ENCODE measurements at places on chromosomes 13 and 19. TPM values are rescaled to one million over a fixed set of nuclear protein-coding genes. Genes with fewer than 3 reads are reported as not detected.

DNA sequence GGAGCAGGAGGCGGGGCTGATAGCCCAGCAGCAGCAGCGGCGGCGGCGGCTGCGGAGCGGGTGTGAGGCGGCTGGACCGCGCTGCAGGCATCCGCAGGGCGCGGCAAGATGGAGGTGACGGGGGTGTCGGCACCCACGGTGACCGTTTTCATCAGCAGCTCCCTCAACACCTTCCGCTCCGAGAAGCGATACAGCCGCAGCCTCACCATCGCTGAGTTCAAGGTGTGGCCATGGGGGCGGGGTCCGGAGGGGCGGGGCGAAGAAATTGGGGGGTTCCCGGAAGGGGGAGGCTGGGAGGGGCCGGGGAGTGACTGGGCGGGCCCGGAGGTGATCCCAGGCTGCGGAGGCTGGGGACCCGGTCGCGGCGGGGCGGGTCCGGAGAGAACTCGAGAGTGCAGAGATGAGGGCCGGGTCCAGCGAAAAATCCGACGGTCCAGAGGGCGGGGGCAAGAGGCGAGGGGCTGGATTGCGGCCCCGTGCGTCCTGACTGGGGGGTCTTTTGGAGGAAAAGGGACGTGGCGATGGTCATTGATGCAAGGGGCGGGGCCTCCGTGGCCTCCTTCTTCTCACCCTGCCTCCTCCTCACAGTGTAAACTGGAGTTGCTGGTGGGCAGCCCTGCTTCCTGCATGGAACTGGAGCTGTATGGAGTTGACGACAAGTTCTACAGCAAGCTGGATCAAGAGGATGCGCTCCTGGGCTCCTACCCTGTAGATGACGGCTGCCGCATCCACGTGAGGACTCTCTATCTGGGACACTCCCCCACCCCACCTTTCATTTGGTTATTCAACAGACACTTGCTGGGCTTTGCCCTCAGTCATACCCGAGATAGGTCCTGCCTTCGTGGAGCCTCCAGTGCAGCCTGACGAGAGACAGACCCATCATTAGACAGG, at the start of gene TBCB:
TBCB (plus strand) TSS at position 16 of the 891 bp plus-strand sequence; CDS start at position 109, 93 bp downstream.
- DNase-seq, result peak; percentile 28

Gene MEDAG
- polyA plus RNA-seq, result 0.32 TPM

Gene FUT3
- not detected for polyA plus RNA-seq

GRCh38 chr19:13270514-13271105, 120.4 kb downstream of the IER2 start:
- no peak for DNase-seq

Gene IGFL4
- not detected for polyA plus RNA-seq

DNA sequence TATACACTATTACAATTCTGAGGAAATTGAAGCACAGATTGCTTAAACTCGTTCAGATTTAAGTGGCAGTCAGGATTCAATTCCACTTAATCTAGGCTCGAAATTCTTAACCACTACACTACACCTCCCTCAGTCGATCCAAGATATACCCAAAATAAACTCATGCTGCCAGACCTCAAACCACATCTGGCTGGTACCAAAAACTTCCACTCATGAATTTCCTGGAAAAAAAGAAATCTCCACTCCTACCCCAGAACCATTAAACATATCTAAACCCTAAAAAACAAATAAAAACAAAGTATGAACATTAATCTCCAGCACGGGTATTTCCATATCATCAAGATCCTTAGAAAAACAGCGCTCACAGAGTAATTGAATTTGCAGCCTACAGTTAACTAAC, 1.1 kb downstream of the ZFP30 start:
- no peak for DNase-seq

GRCh38 chr13:33496336-33496735, 210.8 kb upstream of the STARD13 start:
- DNase-seq, result no peak

Gene COX6B2
- polyA plus RNA-seq, result 0.19 TPM

DNA sequence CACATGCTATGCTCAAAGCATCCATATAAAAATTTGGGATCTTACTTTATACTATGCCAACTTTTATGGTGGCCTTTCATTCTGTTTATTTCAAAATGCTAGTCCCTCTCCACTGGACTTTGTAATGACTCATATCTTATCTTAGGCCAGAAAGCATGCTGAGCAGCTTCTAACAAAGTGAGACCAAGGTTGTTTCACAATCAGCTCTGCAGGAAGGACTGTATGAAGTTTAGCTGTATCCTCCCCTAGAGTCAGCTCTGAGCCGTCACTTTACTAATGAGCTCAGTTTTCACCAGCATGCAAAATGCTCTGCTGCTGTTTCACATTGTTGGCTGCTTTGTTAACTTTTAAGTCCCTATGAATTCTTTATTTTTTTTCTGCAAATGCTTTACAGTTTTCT, 1608.8 kb downstream of the OLFM4 start:
- no peak for DNase-seq

DNA sequence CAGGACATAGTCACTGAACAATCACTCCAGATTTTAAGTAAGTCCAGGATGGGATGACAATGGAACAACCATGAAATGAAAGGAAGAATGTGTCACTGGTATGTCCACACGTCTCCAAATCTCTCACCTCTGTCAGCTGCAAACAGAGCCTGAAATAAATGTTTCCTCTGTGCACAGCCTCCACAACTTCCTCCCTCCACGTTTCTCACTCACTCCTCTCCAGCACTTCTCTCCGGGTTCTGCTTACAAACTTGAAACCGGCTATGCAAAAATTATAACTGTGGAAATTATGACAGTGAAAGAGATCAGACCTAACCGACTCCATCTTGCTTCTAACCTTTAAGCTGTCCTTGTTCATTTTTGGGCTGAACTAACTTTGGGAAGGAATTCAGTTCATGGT, 35.0 kb upstream of the ALOX5AP start:
- DNase-seq, result no peak

- DNase-seq, result no peak
Measured at GRCh38 chr13:50428183-50428877, 413.1 kb downstream of the KCNRG start.

Gene CCDC8
- 8.9 TPM for polyA plus RNA-seq

GRCh38 chr19:4870025-4870700, 2.7 kb upstream of the PLIN3 start:
- DNase-seq, result peak; percentile 92

Gene FPR3
- polyA plus RNA-seq, result not detected

DNA sequence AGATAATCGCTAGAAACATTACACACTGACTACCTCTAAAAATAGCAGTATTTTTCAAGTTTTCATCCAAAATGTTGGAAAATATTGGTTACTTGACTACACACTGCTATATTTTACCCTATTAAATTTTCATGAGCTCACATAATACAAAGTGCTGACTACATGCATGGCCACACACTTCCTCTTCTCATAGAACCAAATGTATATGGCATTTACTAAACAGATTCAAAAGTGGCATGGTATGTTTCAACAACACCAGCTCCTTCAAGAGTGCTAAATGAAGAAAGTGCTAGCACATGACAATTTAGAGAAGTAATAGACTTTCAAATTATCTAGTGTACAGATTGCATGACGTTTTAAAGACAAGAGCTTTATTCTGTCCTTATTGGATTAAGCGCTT, 780.4 kb upstream of the SLITRK6 start:
- DNase-seq, result no peak

DNA sequence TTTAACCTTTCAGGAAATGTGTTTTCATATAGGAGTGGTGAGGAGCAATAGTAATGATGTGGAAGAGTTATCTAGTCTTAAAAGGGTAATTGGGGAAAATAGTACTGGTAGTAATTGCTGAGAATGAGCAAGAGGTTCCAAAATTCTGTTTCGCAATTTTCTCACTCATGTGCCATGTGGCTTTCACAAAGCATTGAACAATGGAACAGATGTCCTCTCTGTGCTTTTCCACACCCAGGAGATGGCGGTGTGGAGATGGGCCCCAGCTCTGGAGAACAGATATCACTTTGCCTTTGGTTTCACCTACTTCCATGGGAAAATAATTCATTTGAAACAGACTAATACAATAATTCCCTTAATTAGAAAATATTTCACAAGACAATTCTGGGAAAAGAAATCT, 170.0 kb upstream of the SLC10A2 start:
- DNase-seq, result no peak

- no peak for DNase-seq
Measured at GRCh38 chr13:73157031-73157430, 98.2 kb downstream of the KLF5 start.

GRCh38 chr13:24458736-24459135, 53.8 kb downstream of the PARP4 start:
- no peak for DNase-seq

Gene KLK1
- not detected for polyA plus RNA-seq

- peak; percentile 74 for DNase-seq
Measured at GRCh38 chr13:24038841-24039330, 121.6 kb upstream of the SPATA13 start.

DNA sequence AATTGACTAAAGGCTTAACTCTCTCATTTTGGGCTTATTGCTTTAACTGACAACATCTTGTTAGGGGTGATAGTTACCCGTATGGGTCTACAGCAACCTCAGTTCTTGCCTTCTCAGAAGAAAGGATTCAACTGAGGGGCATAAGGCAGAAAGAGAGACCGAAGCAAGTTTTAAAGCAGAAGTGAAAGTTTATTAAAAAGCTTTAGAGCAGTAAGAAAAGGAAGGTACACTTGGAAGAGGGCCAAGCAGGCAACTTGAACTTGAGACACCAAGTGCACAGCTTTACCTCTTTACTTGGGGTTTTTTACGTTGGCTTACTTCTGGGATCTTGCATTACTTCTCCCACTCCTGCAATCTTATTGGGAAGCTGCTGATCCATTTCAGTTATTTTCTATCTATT, 246.9 kb upstream of the PRR20A start:
- DNase-seq, result no peak
